ENCODE measurements at places on chromosomes 3 and 15.
A peak's percentile ranks its signal among the peaks of the same experiment; 100 is the strongest.

- DNase-seq = no peak
Measured at GRCh38 chr3:186569779-186570095, 783 bp upstream of the DNAJB11 start.

DNA sequence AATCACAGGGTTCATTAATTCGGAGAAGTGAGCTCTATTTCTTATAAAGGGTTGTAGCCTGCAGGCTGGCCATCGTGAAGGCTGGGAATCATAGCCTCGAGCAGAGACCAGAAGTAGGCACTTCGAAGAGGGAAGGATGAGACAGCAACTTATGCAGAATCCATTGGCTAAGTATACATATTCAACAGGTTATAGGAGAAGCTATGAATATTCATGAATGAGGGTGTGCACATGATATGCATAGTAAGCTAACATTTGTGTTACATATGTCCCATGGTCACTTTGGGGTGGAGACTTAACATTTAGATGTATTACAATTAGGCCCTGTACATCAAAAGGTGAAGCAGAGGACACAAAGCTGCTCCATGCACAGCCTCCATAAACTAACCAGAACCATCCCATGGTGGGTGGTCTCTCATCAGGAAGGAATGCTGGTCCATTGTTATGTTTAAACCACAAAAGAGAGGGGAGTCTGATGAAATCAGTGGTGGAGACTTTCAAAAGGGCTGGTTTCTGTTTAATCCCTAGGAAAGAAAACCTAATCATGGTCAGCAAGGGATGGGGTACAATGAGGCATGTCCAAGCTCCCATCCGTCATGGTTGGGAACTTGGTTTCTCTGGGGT lies 80.8 kb upstream of the FHIT start:
- DNase-seq = no peak

DNA sequence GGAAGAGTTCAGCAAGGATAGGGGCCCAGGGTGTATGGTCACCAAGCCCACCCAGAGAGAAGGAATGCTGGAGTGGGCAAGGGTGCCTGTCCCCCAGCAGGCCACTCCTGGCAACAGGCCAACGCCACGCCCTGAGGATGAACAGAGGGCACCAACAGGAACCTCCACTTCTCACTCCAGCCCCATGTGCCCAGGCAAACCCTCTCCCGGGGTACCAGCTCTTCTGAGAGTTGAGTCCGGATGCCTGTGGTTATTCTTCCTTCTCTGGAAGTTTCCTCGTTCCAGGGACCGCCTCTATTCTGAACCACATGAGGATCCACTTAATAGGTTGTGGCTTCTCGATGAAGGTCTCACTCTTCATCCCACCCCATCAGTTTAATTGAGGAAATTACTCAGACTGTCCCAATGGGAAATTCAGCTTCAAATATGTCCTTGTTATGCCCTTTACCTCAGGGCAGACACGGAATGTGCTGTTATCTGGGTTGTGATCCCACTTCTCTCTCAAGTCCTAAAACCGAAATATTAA lies 114.3 kb downstream of the LIPC start:
- DNase-seq = no peak

- no peak for DNase-seq
Measured at GRCh38 chr3:128269796-128270195, 116.5 kb downstream of the EEFSEC start.

- peak; percentile 2 for DNase-seq
Measured at GRCh38 chr15:27017168-27017809, 46.3 kb downstream of the GABRG3 start.

DNA sequence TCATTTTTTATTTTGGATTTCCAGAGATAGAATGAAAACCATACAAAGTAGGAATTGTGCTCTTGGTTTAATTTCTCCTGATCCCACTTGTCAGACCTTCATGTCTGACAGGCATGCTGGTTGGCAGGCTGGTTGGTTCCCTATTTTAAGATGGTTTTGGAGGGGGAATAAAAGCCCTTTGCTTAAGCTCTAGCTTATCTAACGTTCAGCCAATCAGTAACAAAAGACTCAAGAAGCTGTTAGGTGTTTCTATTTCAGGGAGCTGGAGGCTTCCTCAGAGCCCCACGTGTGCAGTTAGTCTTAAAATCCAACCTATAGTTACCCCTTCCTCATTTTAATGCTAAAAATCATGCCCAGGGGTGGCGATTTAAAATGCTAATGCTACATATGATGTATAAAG lies 40.5 kb upstream of the XIRP1 start:
- no peak for DNase-seq

GRCh38 chr3:98750276-98750919 lies 12.7 kb upstream of the ST3GAL6 start:
- no peak for DNase-seq

GRCh38 chr15:91568036-91568435 lies 285.5 kb upstream of the SLCO3A1 start:
- DNase-seq = no peak

- DNase-seq = no peak
Measured at GRCh38 chr3:149015393-149015792, 24.1 kb downstream of the GYG1 start.

DNA sequence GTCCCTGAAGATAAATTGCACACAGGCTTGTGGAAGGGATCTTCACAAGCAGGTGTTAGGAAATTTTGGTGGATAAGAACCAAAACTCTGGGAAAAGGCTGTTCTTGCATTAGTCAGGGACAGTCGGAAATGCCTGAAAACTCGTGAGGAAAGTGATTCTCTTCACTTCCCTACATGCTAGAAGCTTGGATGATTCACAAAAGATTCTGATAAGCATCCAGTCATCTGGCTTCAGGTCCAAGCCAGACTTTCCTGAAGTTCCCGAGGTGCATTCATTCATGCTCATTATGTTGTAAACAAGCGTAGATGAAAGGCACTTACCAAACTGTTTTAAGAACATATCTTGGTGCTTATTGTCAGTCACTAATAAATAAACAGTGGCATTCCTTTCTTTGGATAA lies 1028.7 kb downstream of the NTRK3 start:
- DNase-seq = no peak

GRCh38 chr15:42153874-42154211 lies 2.6 kb downstream of the PLA2G4F start:
- no peak for DNase-seq

- no peak for DNase-seq
Measured at GRCh38 chr15:88680241-88681001, 41.6 kb downstream of the ISG20 start.

DNA sequence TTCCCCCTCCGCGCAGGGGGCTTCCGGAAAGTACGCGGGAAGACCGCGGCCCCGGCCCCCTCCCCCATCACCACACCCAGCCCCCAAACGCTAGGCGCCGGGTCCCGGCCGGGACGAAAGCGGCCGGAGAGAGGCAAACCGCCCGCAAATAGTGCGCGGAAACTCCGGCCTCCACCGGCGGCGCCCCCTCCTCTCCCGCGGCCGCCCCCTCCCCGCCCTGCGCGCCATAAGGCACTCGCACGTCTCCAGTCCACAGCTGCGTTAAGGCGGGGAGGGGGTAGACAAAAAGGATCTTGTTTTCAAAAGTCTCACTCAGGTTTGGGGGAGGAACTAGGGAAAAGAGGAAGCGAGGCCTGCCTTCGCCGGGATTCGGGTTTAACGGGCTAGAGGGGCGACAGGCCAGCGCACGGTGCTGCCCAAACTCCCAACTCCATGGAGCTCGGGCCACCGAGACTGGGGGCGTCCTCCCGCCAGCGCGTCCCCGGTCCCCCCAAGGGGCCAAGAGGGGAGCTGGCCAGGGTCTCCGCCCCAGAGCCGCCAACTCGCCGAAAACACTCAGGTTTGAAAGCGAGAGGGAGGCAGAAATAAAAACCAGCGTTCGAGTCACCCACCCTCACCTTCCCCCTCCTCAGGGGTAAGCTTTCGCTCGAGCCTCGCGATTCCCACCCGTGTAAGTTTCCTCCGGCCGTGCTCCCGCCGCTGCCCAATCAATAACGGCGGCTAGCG lies 1.8 kb downstream of the ANP32A start:
- DNase-seq = no peak

GRCh38 chr15:32993285-32993684 lies 201.2 kb downstream of the FMN1 start:
- no peak for DNase-seq

DNA sequence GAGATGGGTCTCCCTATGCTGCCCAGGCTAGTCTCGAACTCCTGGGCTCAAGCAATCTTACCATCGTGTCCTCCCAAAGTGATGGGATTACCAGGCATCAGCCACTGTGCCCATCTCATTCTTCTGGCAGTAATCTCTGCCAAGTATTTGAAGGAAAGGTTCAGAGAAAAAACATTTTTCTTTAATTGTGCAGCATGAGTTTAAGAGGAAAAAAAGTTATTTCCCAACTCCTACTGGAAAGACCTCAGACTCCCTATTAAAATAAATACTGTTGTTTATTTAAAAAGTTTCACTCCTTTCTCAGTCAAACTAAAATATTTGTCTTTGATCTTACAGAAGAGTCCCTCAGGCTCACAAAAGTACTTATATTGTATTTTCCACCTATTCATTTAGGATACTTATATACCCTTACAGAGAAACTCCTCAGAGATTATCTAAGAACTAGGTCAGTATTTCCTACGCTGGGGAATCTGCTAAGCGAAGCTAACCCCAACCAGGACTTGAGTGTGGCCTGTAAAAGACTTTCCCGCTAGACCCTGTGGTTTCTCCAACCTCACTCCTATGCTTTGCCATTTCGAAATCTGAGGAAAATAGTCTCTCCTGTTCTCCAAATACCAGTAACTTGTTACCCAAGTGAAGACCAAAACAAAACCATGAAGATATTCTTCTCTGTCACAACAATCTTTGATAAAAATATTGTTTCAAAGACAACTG lies 28.7 kb downstream of the WWTR1 start:
- no peak for DNase-seq

DNA sequence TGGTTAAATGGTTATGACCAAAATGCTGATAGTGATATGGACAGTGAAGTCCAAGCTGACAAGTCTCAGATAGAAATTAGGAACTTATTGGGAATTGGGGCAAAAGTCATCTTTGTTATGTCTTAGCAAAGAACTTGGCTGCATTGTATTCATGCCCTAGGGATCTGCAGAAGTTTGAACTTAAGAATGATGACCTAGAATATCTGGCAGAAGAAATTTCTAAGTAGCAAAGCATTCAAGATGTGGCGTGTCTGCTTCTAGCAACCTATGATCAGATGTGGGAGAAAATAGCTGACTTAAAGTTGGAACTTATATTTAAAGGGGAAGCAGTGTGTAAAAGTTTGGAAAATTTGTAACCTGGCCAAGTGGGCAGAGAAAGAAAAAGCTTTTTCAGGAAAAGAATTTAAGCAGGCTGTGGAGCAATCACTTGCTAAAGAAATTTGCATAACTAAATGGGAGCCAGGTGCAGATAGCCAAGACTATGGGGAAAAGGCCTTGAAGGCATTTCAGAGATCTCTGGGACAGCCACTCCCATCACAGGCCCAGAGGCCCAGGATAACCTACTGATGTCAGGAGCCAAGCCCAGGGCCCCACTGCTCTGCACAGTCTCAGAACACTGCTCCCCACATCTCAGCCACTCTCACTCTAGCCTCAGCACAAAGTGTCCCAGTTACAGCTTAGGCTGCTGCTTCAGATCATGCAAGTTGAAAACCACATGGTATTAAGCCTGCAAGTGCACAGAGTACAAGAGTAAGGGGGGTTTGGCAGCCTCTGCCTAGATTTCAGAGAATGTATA lies 147.8 kb upstream of the TGFBR2 start:
- no peak for DNase-seq

DNA sequence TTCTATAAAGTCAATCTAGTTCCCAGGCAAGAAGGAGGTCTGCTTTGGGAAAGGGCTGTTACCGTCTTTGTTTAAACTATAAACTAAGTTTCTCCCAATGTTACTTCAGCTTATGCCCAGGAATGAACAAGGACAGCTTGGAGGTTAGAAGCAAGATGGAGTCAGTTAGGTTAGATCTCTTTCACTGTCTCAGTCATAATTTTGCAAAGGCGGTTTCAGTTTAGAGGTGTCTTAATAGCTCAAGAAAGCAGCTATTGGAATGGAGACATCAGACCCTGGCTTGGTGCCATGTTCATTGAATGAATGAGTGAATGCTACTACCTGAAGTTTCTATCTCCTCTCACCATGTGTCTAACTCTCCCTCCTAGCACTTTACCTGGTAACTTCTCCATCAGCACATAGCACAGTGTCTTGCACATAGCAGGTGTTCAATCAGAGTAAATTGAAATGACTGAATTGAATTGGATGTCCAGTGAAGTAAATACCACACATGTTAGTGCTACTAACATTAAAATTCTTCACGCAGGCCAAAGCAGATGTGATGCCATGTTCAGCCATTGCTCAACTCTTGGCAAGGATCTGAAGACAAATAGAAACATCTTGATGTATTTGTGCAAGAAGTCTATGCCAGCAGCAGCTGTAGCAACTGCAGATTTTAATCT lies 28.2 kb downstream of the CLEC3B start:
- no peak for DNase-seq

DNA sequence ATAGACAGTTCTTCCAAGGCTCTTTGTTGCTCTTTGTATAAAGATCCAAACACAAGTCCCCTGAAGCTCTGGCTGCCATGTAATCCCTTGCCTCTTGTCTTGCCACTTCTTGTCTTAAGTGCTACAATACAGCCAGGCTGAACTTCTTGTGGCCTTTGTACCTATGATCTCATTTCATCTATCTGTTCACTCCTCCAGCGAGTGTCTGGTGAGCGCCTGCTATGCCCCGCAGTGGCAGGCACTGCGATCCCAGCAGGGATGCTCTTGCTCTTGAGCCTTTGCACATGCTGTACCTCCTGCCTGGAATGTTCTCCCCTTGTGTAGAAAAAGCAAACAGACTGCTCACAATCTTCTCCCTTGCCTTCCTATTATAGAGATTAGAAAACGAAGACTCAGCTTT lies 81.9 kb upstream of the ADPGK start:
- no peak for DNase-seq

DNA sequence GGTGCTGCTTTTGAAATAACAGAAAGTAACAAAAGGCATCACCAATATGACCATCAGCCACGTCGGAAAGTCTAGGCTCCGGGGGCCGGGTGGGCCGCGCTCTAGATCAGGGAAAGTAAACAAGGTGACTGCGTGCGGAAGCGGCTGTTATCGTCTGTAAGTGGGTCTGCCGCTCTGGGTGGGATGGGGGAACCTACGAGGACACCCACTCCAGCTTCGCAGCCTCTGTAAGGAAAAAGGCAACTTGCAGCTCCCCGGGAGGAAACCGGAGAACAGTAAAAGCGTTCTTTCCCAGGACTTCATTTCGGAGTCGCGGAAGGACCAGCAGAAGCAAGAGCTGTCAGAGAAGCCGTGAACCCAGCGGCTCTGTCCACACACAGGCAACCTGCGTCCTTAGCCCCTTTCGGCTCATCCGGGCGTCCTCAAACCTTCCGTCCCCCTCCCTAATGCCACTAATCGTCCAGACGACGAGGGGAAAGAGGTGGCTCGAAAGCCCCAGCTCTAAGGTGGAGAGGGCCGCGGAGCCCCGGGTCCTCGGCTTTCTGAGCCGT lies 461 bp downstream of the XRN1 start:
- DNase-seq = peak; percentile 26

- DNase-seq = no peak
Measured at GRCh38 chr3:36164400-36164799, 215.9 kb upstream of the STAC start.

DNA sequence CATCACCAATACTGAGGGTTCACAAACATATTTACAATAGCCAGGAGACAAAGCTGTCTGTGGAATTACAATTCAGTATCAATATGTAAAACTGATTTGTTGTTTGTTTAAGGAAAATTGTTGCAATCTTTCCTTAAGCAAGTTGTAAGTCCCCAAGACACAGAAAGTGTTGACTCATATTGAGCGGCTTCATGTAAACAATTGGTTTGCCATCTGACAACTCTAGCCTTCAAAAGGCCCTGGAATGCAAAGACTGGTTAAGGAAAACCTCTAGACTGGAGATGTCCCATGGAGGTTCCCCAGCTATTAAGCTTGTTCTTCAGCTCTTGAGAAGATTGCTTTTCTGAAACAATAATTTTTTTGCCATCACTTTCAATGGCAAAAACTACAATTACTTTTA lies 283.7 kb upstream of the PROK2 start:
- DNase-seq = no peak

GRCh38 chr3:126488185-126488584 lies 12.5 kb upstream of the ZXDC start:
- DNase-seq = no peak
